Osteoblast (primary cell): ENCODE measurements at places on chromosomes 13 and 19. TPM values are rescaled to one million over a fixed set of nuclear protein-coding genes. Genes with fewer than 3 reads are reported as not detected.

DNA sequence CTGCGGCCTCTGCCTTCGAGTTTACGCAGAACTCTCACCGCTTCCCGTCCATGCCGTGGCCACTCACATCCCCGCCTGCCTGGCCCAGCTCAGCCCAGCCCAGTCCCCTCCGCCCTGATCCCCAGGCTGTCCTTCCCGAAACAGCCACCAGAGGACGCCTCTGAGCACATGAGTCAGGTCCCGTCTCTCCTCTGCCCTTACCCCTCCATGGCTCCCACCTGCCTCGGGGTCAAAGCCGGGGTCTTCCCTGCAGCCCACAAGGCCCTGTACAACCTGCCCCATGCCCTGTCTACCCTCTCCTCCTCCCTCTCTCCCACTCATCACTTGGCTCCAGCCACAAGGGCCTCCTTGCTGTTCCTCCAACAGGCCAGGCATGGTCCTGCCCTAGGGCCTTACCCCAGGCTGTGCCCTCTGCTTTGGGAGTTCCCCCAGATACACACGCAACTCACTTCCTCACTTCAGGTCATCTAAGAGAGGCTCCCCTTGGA, 8.1 kb upstream of the SEMA6B start:
- peak; percentile 96 for DNase-seq

DNA sequence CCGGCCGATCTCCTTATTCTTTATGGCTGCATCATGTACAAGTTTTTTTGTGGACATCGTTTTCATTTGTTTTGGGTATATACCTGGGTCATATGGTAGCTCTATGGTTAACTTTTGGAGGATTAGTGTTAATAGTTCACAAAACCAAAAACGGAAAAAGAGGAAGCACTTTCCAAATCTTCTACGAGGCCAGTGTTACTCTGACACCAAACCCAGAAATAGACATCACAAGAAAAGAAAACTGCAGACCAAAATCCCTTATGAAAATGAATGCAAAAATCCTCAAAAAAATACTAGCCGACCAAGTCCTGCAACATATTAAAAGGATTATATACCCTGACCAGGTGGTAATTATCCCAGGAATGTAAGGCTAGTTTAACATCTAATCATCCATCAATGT, 29.8 kb downstream of the ADGRE2 start:
- no peak for DNase-seq

SPACA4 gene
- total RNA-seq, result not detected in 2 replicates

PLK5 gene
- total RNA-seq, result under 0.01 TPM in 1 of 2 replicates, not detected in the other

DNA sequence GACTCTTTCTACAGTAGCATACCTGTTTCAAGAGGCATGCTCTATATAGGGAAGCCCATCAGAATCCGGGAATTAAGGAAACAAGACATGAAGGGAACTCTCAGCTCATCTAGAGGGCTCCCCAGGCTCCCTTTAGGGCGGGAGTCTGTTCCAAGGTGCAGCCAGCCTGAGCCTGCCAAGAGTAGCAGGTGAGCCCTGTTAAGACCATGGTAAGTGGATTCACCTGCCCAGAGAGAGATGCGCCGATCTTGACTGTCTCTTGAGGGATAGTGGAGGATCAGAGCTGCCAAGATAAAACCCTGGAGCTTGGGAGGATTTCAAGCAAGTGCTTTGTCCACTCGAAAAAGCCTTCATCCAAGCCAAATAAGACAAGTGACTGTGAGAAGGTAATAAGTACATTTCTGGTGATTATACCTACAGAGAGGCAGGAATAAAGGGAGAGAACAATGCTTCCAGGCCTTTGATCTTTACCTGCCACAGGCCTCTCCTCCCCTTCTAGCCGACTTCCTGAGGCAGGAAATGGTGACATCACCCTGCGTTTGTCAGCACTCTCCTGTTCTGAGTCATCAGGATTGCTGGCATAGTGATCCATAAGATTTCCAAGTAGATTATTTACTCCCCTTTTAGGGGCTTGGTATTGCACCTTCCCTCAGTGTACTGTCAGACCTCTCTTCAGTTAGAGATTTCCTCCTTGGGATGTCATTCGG, 31.5 kb downstream of the KLF5 start:
- DNase-seq, result peak; percentile 83

DNA sequence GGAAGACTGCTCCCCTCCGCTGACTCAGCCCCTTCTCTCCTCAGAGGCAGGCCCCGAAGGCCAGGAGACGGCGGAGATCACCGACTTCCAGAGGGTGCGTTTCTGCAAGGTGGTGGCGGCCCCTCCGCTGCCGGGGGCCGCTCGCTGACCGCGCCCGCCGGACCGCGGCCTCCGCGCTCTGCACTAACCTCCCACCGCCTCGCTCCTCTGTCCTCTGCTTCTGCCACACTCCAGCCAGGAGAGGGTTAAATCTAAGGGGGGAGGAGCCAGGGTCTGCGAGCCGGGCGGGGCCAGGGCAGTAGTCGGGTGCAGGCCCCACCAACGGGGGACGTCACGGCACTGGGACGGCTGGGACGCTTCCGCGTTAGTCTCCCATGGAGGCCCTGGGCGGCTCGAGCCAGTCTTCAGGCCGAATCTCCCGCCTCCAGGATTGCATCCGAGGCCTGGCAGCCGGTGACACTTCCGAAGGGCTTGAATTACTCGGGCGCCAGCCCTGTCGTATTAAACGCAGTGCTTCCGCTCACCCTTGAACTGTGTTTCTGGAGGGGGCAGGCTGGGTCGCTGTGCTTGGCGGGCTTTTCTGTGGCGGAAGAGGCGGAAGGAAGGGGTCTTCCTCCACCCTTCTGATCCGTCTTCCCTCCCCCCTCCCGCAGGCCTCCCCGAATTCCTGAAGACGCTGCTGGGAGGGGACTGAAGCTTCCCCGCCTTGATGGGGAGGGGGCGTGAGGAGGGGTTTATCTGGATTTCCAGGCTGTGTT, 1.2 kb upstream of the INAFM1 start:
- peak; percentile 100 for DNase-seq

UHRF1 gene
- 7.4 and 7.6 TPM in 2 replicates for total RNA-seq

PGLYRP2 gene
- total RNA-seq, result not detected in 2 replicates

- DNase-seq, result peak; percentile 41
Observed at GRCh38 chr13:72637561-72637960, 89.9 kb downstream of the MZT1 start.

GRCh38 chr19:10417541-10418234, 2.6 kb upstream of the PDE4A start:
- peak; percentile 75 for DNase-seq

GRCh38 chr13:77719128-77719527, 21.6 kb downstream of the SLAIN1 start:
- DNase-seq, result no peak

CFD gene
- total RNA-seq, result 8.3 and 19.9 TPM in 2 replicates

- DNase-seq, result peak; percentile 89
Observed at GRCh38 chr19:57708641-57709361, at the start of gene ZNF154. ZNF154 (minus strand) TSS chr19:57709204; CDS start chr19:57708971, 233 bp downstream.

GRCh38 chr13:57631596-57632275, at the start of gene PCDH17:
PCDH17 (plus strand) TSS chr13:57631744; CDS start chr13:57632547, 803 bp downstream.
- peak; percentile 80 for DNase-seq

- DNase-seq, result no peak
Observed at GRCh38 chr13:91358387-91358782, 10.9 kb downstream of the MIR17HG start.

GRCh38 chr19:8506402-8506957, 4.0 kb upstream of the PRAM1 start:
- no peak for DNase-seq

- DNase-seq, result no peak
Observed at GRCh38 chr19:28429356-28429755, 783.6 kb downstream of the UQCRFS1 start.

DNA sequence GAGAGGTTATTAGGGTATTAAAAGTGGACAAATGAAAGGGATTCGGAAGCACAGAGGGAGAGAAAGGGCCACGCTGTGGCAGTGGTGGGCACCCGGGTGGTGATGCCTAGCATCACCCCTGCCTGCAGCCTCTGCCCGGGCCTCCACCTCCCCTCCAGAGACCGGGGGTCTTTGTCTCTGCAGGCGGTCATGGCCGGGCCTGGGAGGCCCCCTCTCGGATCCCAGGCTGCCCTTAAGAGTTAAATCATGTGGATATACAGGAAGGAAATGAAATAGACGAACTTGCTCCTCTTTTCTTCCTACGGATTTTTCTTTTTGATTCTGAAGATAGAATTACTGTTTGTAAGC, 319.6 kb downstream of the ZNF536 start:
- DNase-seq, result no peak

DNA sequence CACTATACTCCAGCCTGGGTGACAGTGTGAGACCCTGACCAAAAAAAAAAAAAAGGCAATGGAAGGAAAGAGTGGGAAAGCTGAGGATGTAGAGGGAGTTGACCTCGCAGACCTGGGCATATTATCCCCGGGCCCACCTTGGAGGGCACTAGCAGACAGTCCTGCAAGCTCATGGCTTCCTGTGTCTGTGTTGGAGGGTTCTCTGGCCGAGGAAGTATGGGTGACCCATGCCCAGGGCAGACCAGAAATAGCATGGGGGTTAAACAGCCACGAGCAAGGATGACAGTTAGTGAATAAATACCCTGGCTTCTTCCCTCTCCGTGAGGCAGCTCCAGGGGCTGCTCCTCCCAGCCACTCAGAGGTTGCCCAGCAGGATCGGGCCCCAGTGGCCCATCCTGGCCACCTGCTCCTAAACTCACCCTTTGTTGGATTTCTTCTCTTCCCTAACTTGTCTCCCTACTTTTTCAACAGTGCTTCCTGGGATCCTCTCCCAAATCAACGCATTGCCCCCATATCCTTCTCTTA, 485.8 kb downstream of the ZNF536 start:
- no peak for DNase-seq

CATSPERD gene
- total RNA-seq, result under 0.01 TPM in 2 replicates

ZNF569 gene
- total RNA-seq, result 6.9 and 7.1 TPM in 2 replicates

IZUMO4 gene
- 0.36 and 2.4 TPM in 2 replicates for total RNA-seq

PALM3 gene
- not detected in 2 replicates for total RNA-seq

- DNase-seq, result no peak
Observed at GRCh38 chr13:74082741-74083160, 51.5 kb downstream of the KLF12 start.

DNA sequence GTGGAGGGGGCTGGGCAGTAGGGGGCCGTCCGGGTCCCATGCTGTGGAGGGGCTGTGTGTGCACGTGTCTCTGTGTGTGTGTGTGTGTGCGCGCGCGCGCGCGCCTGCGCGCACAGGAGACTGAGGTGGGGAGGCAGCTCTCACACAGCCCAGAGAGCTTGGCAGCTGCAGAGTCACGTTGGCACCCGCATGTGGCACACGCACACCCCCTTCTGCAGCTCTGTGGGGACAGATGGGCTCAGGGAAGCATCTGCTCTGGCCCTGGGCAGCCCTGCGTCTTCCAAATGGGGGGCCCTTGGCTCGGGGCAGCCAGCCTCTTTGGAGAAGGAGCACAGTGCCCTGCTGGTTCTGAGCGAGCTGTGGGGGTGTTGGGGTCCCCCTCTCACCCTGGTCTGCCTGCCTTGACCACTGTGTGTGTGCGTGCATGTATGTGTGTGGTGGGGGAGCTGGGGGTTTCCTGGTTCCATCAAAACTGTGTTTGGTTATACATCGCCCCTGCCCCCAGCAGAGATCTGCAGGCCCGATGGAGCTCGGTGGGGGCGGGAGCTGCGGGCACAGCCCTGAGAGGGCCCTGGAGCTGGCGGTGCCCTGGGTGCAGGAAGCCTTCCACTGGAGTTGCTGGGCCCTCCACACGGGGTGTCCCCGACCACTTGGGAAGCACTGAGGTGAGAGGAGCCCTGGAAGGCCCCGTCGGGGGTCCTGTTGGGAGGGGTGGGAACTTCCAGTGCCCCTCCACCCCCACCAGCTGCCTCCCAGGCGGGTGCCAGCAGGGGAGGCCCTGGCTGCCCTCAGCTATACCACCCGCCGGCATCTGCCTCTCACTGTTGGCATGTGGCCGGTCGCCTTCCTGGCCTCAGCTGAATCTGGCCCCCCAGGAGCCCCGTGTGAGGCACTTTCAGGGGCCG, 67.1 kb downstream of the KDM4B start:
- DNase-seq, result no peak

ADGRL1 gene
- total RNA-seq, result 2.5 and 2.9 TPM in 2 replicates

GRCh38 chr19:12581100-12581499, 29.5 kb downstream of the ZNF490 start:
- no peak for DNase-seq

GPC5 gene
- total RNA-seq, result 0.29 and 0.36 TPM in 2 replicates

DNA sequence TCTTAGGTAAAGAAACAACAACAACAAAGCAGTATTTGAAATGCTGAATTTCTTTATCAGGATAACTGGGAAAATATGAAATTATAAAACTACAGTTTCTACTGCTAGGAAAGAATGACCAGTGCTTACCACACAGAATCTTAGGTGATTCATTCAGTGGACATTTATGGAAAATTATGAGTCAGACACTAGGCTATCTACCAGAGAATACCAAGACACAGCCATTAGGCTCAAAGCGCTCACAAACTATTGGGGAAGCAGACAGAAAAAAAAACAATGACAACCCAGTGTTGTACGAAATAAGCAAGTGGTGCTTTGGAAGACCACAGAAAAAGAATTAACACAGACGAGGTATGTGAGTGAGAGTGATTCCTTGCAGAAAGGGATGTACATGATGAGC, 1019.5 kb downstream of the PCDH9 start:
- DNase-seq, result peak; percentile 27

DNA sequence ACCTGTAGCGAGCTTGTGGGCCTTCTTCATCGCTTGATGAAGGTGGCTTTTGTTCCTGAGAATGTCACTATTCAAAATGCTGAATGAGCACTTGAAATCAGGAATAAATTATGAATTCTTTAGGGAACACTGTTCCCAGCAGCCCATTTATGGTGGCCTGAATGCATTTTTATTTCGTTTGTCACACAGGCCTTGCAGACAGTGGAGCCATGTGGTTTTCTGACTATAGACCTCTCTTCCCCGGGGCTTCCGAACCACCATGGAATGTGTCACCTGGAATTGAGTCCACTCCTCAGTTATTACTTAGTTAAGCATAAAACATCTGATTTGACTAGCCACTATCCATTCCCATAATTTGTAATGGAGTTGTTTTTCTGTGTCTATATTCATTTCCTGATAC, 396.9 kb downstream of the IRS2 start:
- no peak for DNase-seq

GJA3 gene
- under 0.01 TPM in 2 replicates for total RNA-seq

GRCh38 chr19:15180451-15181390, 20.1 kb downstream of the NOTCH3 start:
- peak; percentile 61 for DNase-seq
